ENCODE measurements at places on chromosomes 5 and 9.

- DNase-seq: no peak
These were observed 401.9 kb downstream of the TLE4 start for GRCh38 chr9:79973627-79974026.

DNA sequence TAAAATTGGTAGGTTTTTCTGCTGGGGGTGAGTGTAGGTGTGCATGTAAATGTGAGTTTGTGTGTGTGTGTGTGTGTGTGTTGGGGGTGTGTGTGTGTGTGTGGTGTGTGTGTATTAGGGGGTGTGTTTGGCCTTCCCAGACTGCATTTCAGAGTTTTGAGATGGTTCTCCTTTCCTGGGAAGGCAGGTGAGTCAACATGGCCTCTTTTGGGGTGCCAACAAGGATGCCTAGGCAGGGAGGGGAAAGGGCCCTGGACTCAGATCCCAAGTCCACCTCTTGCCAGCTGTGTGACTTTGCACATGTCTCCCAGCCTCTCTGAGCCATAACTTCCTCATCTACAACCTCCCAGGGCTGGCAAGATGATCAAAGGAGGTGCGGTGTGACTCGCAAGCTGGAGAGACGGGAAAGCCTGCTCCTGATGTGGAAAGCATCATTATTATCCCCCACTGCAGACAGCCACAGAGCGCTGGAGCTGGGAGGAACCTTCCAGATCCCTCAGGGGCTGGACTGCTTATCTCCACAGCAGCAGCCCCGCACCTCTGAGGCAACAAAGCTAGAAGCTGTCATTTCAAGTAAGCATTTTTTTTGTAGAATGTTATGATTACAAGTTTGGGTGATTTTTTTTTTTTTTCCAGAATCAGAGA is 63.5 kb upstream of the TBC1D2 start:
- no peak for DNase-seq

DNA sequence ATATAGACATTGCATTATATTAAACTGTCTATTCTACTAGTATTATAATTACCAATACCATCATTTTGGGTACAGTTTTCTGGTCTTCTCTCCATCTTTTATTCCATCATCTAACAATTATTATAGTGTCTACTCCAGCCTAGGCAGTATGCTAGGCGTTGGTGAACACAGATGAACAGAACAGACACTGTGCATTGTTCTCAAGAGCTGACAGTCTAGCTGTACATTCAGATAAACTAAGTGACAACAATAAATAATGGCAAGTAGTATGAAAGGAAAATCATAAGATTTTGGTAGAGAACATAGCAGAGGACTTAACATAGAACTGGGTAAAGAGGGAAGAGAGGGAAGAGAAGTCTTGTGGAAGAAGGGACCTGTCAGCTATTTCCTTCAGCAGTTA is 12.5 kb upstream of the SGCD start:
- DNase-seq: no peak

DNA sequence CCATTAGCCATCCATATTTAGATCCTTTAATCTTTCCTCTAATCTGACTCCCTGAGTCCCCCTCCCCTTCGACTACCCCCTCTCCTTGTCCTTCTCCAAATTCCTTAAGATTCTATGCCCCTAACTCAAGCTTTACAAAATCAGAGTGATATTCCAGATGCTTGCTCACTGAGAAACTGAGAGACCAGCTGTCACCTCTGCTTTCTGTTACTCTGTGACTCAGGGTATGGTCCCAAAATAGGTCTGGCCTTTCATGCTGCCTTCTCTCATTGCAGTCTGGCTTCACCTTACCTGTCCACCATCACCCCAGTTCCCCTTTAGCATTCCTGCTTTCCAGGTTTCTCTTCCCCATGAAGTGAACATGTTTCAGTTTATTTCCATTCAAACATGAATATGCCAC is 383.3 kb upstream of the SLC30A5 start:
- no peak for DNase-seq

- no peak for DNase-seq
These were observed 452.0 kb downstream of the ENC1 start for GRCh38 chr5:74188351-74189105.

DNA sequence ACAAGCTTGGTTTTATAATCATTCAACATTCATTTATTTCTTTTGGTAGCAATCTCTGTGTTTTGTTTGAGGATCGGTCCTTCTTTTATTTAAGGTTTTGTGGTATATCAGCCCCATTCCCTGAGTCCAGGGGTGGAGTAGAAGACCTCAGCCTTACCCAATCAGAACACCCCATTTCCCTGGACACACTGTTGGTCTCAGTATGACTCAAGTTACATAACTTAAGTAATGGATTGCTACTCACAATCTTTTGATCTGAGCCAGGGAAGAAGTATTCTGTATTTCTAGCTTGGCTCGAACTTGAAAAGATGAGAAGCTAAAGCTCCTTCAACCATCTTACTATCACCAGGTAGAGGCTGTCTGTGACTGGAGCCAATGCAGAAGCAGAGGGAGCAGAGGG is 175.2 kb upstream of the HAPLN1 start:
- no peak for DNase-seq

- DNase-seq: no peak
These were observed 380.8 kb upstream of the RFX3 start for GRCh38 chr9:3906437-3907213.

DNA sequence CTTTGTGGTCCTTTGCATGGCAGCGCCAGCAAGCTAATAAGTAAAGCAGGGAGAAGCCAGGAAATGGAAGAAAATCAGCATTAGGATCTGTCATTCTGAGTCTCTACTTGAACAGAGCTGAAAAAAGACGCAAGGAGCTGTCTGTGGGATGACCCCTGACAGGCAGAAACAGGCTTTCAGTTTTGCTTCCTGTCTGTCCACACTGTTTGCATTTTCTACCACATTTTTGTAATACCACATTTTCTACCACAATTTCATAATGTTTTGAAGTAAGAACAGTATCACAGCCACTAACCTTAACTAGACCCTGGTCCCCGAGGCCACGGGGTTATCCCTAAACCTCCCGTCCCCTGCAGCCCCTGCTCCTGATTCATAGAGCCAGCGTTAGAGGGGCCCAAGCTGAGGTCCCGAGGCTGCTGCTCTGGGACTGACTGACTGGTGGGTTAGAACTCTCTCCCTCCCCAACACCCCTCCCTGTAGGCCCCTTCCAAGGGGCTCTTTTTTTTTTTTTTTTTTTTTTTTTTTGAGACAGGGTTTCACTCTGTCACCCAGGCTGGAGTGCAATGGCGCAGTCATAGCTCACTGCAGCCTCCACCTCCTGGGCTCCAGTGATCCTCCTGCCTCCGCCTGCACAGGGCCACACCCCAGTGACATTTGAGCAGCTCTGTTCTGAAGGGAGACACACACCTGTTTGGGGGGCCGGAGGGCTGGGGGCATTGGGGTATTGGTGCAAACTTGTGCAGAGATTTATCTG is 4.0 kb upstream of the CLIC3 start:
- DNase-seq: no peak

DNA sequence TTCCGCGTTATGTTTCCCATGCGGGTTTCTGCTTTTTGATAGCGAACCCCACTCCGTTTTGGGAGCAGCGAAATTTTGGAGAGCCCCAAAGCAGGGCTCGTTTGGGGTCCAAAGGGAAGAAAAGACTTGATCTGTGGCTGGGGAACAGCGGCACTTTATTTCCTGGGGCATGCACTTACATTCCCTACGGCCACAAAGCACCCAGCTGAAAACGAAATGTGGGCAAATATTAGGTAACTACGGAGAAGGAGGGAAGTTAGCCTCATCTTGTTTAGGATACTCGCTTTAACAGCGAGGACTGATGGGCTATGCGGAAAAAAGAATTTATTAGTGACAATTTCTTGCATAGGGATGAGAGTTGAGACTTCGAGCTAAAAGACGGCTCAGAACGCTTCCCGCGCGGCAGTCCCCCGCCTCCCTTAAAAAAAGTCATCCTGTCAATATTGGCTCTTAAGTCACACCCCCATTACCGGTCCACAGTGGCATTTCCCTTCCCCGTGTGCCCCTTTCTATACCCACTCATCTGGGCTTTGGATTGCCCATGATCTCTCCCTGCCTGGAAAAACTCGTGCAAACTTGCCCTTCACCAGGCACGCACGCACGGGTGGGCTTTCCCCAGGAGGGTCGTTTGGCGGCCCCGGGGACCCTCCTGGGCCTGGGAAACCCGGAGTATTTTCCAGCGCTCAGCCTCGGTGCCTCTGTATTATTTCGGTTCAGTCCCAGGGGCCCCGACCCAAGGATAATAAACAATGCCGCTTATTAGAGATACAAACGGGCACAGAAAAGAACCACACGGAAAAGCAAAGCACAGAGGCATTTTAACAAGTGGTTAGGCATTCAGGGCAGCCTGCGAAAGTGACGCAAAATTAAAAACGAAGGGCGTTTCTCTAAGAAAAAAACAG is 35.8 kb upstream of the NFIB start:
- DNase-seq: no peak

DNA sequence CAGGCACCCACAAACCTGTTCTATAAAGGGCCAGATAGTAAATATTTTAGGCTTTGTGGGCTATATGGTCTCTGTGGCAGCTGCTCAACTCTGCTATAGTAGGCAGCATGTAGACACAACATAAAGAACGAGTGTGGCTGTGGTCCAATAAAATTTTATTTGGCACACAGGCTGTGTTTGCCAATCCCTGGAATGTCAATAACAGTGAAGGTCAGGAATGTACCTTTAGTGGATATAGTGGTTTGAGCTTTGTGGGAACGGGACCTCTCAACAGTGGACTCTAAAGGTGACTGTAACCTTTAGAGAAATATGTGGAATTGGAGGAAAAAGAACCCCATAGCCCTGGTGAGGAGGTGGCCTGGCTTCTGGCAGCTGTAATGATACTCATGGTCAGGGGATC is 145.2 kb downstream of the MAST4 start:
- DNase-seq: no peak

DNA sequence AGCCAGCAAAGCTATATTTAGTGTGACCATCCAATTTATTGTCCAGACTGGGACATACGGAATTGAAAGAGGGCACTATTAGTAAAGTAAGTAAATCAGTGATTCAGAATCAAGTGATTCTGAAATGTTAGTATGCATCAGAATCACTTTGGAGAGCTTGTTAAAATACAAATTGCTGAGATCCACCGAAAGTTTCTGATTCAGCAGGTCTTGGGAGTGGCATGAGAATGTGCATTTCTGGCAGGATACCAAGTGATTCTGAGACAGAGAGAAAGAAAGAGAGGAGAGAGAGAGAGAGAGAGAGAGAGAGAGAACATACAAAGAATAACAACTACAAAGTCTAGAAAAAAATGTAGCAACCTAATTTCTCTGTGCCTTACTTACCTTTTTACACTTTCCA is 65.4 kb upstream of the ASTN2 start:
- no peak for DNase-seq

- no peak for DNase-seq
These were observed 32.5 kb downstream of the RXRA start for GRCh38 chr9:134358662-134359319.

DNA sequence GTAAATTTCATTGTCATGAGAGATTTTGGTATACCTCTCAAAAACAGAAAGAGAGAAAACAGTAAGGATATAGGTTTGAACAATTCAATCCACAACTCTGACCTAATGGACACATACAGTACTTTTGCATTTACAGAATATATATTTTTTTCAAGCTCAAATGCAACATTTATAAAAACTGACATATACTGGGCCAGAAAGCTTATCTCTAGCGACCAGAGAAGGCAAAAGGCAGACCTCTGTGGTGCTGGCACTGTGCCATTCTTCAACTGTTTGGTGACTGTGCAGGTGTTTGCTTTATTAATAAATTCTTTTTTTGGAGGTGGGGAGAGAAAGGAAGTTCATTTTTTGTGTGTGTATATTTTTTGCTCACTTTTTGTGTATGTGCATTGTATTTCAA is 6.0 kb upstream of the PLAC8L1 start:
- DNase-seq: no peak

DNA sequence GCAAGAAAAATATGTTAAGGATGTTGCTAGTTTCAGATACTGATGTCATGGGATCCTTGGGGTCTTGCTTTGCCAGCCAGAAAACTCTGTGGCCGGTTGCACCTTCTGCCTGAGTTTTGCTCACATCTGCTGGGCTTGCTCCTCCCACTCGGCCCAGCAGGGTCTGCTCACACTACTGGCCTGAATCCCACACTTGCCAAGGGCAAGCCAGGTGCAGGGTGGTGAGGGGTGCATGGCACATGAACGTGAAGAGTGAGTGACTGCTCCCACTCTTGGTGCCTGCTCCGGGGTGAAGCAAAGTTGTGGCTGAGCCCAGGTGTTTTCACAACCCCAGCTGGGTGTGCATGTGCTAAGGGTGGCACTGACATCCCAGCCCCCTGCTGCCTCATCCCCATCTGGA is 83.1 kb upstream of the STARD4 start:
- DNase-seq: no peak

DNA sequence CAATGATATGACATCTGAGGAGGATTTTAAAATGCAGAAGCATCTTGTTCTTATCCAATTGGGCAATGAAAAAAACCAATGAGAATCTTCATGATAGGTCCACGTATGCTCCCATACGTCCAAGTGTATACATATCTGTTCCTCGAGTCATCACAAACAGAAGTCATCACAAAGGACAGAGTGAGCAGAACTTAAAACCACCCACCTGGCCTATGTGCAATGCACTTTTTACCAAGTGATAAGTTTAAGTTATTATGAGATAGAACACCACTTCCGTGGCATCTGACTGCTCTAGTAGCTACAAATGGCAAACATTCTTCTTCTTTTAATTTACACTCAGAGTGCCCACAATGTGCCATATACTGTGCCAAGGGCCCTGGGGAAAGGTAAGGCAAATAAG is 82.4 kb downstream of the PPP2R2B start:
- no peak for DNase-seq

GRCh38 chr9:106969696-106970095 is 106.7 kb downstream of the ZNF462 start:
- DNase-seq: no peak

GRCh38 chr9:106886111-106887046 is 23.4 kb downstream of the ZNF462 start:
- no peak for DNase-seq

- DNase-seq: no peak
These were observed 29.5 kb upstream of the ADRB2 start for GRCh38 chr5:148796936-148797335.

- DNase-seq: no peak
These were observed 33.4 kb upstream of the NCS1 start for GRCh38 chr9:130138791-130139190.

- DNase-seq: no peak
These were observed 122.8 kb downstream of the ARHGEF28 start for GRCh38 chr5:73748510-73749400.

GRCh38 chr5:107396351-107396690 is 274.4 kb downstream of the EFNA5 start:
- no peak for DNase-seq

- no peak for DNase-seq
These were observed 248.2 kb downstream of the EFNA5 start for GRCh38 chr5:107422494-107422893.

DNA sequence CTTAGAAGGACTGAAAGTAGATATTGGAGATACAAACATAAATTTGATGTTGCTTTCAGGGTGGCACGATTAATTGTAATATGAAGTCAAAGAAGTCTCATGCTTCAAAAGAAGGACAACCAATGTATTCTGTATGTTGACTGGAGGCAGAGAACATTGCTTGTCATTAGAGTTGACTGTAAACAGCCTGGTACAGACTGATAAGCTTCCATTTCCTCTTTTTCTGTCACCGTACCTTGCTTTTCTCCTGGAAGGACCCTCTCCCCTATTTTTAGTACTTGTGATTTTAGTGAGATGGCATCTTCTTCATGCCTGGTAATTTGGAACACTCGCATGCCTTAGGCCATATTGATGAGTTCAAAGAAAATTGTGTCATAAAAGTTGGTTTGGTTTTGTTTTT is 809.4 kb downstream of the PRELID2 start:
- DNase-seq: no peak

Data from cortex of kidney (tissue), 1 donor.